ENCODE measurements at places on chromosomes 3 and 15.

DNA sequence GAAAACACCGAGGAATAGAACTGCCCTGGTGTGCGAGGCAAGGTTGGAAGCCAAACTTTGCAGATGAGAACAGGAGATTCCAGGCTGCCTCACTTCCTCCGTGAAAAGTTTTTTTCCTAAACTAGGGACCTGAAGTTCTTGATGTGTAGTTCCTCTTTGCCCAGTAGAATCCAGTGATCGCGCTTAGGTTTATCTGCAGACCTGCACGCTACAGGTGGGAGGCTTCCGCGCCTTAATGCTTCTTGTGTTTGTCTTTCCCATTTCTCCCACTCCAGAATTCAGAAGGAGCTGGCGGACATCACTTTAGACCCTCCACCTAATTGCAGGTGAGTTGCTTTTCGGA is 5.4 kb downstream of the UBE2E1 start:
- DNase-seq = no peak

GRCh38 chr3:151213881-151214280 is 10.9 kb upstream of the GPR171 start:
- DNase-seq = no peak

GRCh38 chr3:128423525-128424147 is 43.1 kb downstream of the DNAJB8 start:
- no peak for DNase-seq

DNA sequence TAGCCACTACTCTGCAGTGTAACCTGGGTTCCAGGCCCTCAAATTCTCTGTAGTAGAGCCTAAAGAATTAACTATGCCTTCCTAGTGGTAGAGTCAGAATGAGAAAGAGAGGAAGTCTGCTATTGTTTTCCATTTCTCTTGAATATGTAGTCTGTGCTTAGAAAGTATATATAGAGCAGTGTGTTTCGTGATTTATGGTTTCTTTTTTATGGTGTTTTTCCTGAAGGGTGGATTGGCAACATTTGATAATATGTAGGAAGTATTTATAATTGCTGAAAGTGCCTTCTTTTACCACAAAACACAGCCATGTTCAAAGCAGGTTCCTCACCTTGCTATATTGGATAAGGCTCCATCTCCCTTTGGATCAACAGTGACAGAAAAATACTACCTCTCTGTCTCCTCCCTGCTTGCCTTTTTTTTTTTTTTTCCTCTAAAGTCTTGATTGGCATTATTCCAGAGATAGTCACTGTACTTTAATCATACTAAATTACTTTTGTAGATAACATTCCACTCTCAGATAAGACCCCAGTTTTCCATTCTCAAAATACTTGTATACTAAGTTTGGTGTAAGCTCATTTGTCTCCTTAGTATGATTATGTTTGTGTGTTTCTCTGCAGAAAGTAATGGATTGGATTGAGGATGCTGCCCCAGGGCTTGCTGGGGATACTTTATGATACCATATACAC is 47.8 kb downstream of the IQGAP1 start:
- no peak for DNase-seq

DNA sequence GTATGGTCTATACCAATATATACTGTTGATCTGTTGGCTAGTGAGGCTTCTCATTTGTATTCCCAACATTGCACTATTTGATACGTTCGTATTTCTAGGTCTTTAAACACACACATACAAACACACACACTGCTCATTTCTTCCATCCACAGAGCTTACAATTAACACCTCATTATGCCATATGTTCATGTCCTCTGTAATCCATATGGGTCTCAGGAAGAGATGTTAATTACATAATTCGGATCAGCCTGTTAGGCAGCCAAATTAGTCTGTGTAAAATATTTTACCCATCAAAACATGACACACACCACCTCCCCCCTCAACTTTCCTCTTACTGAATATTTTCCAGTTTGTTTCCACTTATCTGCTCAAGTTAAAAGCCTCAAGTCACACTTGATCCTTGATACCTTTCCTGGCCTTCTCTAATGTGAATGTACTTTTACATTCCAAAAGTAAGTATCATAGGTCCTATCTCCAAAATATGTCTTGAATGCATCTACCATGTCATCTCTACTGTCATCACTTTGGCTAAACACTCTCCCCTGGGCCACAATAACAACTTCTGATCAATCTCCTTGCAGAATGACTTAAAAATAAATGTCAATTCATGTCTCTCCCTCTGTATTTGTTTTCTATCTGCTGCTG is 28.2 kb downstream of the EOGT start:
- DNase-seq = no peak

GRCh38 chr15:87575896-87576473 is 680.6 kb downstream of the NTRK3 start:
- DNase-seq = no peak

GRCh38 chr3:108319428-108320082 is 23.2 kb downstream of the HHLA2 start:
- DNase-seq = no peak

DNA sequence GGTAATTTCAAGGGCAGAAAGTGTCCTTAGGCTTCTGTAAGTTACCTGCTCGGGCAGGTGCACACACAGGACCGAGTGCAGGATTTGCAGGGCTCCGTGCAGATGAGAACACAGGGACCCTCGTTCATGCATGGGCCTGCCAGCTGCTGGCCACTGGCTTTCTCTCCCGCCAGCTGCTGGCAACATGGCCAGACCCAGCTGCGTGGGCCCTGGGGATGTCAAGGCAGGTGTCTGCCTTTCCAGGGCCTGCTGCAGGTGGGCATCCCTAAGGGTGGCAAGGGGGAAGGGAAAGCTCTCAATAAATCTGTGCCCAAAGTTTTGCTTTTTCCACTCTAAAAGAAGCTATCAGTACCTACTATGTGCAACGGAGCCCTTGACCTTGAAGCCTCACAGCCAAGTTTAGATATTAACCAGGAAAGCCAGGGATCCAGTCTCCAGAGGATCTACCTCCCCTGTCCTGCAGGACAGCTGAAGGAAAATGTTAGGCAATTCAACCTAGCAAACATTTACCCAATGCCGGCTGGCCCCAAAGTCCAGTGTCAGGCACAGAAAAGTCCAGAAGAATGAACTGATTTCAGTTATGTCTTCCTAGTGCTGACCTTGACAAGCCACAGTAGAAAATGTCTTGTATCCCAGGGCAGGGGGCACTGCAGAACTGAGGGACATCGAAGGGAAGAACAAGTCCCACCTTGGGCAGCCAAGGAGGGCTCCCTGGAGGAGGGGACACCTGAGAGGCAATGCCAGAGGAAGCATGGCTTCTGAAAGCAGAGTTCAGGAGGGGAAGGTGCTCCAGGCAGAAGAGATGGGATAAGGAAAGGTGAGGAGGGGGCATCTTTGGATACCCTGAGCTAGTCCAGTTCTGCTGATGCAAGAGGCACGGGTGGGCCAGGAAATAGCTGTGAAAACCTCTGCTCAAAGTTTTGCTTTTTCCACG is 26.4 kb downstream of the NUP210 start:
- no peak for DNase-seq

DNA sequence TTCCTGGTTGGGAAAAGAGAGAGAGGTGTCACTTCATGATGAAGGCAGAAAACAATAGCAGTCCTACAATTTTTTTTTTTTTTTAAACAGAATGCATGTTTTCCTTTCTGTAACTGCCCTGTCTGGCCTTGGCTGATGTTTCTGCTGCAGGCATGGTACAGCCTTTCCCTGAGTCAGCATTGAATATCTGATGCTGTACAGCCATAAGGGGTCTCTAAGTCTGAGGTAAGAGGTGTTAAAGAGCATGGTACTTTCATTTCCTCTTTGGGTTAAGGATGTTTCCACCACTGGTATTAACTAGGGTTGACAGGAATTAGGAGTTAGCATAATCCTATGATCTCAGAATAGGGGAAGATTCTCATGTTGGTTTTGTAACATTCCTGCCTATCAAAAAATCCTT is 147.4 kb downstream of the CHST2 start:
- no peak for DNase-seq

DNA sequence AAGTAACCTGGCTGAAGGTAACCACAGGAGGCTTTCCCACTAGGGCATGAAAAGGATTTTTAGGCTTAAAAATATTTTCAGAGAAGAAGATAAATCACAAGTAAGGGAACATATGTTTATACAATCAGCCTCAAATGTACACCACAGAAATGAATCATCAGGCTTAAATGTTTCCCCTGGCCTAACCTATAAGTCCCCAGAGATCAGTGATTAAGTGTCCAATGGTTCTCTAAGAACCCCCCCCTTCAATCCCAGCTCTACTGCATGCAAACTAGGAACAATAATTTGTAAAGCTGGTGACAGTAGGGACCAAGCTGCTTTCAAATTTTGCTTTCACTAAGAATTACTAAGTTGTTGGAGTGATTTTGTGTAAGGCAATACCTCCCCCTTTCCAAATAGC is 431.6 kb upstream of the LMCD1 start:
- no peak for DNase-seq

DNA sequence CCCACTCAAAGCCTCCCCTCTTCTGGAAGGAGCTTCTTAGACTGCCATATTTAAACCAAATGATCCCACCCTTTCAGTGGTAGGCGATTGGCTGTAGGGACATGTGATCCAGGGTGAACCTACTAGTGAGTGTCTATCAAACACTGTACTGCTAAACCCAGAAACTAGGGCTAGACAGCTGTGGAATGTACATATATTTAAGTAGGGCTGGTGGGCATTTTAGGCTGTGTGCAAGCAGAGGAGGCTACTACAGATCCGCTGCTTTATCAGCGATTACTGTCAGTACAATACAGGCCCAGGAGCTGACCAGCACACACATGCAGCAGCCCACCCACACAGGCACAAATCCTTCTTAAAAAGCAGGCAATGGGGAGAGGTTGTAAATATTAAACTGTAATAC is 15.4 kb upstream of the LARP6 start:
- DNase-seq = no peak

DNA sequence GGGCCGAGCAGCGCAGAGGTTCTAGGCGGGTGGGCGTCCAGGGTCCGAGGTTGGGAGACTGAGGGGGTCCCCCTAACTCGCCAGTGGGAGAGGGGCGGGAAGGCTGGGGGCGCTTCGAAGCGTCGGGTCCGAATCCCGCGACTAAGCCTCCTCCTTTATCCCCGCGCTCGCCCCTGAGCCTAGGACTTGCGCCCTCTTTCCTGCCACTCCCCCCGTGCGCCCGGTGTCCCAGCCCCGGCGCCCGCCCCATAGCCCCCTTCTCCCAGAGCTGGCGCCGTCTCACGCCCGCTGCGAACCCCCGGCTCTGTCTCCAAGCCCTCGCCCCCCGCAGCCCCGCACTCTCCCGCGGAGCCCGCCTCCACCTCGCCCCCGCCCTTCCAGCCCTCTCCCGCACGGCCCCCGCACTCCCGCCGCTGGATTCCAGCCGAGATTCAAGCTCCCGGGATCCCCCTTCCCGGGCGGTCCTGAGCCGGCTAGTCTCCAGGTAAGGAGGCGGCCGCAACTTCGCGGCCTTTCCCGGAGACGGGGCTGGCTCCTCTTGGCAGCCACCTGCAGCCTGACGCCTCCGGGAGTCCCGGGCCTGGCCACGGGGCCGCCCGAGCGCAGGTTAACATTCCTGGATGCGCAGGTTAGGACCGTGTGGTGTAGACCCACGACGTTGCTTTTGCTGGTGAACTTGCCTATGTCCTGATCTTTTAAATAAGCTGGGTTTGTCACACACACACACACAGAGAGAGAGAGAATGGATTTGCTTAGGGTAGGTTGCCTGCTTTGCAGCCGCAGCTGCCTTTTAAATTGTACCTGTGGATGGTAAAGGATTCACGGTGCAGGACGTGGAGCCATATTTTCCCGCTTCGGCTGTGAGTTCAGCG is 563 bp downstream of the PXYLP1 start:
- no peak for DNase-seq

DNA sequence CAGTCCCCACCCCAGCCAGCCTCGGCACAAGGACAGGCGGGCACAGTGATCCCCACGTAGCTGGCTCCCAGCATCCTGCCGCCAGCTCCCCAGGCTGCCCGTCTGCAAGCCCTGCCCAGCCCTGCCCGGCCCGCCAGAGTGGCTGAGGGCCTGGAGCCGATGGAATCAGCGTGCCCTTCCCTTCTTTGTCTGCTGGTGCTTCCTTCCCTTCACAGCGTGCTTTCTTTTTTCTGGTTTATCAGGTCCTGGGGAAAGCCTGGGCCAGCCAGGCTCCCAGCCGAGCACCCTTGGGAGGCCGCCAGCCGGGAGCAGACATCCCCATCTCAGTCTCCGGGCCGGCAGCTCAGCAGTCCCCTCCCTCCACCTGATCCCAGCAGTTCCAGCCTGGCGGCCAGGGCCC is 54.7 kb upstream of the SMAD6 start:
- DNase-seq = no peak

DNA sequence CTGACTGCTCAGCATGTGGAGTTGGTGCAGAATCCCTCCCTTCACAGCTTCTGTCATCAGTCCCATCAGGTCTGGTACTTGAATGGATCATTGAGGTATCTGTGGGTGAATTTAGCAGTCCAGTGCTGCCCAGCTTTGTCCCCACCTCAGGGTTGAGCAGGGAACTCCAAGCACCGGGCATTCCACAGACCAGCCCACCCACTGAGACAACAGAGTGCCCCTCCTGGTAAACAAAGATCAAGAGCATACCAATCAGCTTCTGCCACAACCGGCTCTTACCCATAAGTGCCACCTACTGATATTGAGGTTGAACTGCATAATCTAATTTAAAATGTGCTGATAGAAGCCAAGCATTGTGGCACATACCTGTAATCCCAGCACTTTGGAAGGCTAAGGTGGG is 57.1 kb upstream of the FXR1 start:
- no peak for DNase-seq

- no peak for DNase-seq
Observed at GRCh38 chr3:127532561-127533203, 57.9 kb downstream of the TPRA1 start.

DNA sequence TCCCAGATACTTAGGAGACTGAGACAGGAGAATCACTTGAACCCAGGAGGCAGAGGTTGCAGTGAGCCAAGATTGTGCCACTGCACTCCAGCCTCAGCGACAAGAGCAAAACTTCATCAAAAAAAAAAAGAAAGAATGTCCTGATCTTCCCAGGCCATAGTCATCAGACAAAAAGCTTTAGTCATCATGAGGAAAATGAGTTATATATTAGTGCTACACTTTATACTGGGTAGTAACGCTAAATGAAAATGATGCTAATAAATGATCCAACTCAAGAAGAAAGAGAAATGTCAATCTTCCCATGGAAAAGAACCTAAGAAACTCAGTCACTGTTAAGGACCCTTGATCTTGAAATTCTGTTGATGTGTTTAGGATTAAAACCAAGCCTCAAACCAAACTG is 26.3 kb upstream of the TRIM59 start:
- no peak for DNase-seq

GRCh38 chr3:13506680-13507079 is 26.6 kb downstream of the HDAC11 start:
- DNase-seq = no peak

Data from brain pericyte (primary cell).